CD4-positive, alpha-beta T cell treated with Interleukin-17A for 1 hour (primary cell): ENCODE measurements at places on chromosomes 13 and 19.
A peak's percentile ranks its signal among the peaks of the same experiment; 100 is the strongest.

DNA sequence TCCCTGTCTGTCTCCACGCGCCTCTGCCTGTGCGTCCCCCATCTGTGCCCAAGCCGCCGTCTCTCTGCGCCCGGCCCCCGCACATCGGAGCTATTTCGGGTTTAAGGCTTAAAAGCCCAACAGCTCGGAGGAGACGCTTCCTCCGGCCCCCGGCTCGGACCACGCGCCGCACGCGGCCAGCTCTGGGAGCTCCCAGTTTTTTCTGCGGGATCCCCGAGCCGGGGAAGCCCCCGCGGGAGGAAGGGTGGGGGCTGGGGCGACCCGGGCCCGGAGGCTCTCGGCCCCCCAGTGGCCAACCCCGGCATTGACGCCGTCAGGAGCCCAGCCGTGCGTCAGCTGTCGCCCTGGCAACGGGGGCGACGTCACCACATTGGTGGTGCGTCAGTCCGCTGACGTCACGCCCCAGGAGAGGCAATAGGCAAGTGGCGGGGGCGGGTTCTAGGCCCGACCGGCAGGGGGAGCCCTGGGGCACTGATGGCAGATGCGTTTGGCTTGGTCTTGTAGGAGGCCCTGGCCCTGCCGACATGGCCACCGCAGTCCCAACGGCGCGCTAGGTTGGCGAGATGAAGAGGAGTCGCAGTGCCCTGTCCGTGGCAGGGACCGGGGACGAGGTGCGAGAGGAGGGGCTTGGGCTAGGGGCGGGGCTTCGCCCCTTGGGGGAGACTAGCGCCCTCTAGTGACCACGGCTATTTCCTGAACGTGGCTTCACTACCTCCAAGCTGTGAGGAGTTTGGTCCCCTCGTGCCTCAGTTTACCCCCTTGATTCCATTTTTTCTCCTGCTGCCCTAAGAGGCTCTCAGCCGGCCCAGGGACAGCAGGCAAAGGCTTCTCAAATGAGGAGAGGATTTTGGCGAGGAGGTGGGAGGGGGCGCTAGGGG is 3.7 kb upstream of the PDE4A start:
- DNase-seq = peak; percentile 96

DNA sequence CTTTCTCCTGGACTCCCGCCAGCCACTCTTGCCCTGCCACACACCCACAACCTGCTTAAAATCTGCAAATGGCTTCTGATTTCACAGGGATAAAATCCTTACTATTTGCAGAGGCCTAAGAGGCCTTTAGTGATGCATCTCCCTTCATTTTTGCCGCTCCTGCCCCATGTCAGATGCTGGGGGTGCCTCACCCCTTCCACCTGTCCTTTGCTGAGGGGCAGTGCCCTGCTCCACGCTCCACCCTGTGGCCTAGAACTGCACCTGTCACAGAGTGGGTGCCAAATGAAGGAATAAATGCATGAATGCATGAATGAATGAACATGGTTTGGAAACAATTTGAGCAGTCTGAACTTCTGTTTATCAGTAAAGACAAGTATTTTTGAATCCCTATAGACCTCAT is 34.1 kb upstream of the UQCRFS1 start:
- no peak for DNase-seq

GRCh38 chr19:48716562-48717291 is 2.8 kb downstream of the MAMSTR start:
- no peak for DNase-seq

DNA sequence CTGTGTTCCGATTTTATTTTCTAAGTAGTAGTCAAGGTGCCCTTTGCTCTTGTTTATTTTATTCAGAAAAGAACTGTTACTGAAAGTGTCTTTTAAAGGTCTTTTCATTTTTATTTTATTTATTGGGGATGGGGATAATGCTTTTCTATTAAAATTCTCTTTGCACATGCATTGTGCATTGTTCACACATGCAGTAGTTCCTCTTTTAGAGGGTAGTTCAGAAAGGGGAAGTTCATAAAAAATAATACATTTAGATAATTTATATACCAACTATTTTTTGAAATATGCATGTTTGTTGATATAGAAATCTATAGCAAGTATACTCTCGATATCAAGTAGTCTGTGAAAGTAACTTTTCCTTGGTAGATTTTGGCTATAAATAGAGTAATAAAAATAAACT is 3.5 kb downstream of the GPC5 start:
- no peak for DNase-seq

GRCh38 chr19:2982983-2983350 is 5.6 kb downstream of the TLE6 start:
- DNase-seq = no peak

- DNase-seq = no peak
These were observed 1705.0 kb downstream of the OLFM4 start for GRCh38 chr13:54733639-54734038.

GRCh38 chr13:26590951-26591350 is 33.5 kb downstream of the WASF3 start:
- no peak for DNase-seq

GRCh38 chr13:24281188-24282008 is 28.0 kb upstream of the C1QTNF9 start:
- DNase-seq = no peak

DNA sequence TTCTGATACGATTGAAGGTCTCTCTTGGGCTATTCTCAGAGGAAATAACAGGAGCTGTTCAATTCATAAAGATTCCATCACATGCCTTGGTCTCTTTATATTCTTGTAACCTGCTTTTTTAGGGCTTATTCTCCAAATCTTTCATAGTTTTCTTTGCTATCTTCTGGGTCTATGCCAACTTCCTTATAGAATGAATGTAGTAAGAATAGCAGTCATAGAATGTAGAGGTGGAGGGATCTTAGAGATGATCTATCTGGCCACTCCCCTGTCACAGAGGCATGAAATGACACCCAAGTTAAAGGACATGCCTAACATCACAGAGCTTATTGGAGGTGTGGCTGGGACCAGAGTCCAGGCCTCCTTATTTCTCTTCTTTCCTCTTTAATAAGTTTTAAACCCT is 13.2 kb downstream of the LCP1 start:
- no peak for DNase-seq

DNA sequence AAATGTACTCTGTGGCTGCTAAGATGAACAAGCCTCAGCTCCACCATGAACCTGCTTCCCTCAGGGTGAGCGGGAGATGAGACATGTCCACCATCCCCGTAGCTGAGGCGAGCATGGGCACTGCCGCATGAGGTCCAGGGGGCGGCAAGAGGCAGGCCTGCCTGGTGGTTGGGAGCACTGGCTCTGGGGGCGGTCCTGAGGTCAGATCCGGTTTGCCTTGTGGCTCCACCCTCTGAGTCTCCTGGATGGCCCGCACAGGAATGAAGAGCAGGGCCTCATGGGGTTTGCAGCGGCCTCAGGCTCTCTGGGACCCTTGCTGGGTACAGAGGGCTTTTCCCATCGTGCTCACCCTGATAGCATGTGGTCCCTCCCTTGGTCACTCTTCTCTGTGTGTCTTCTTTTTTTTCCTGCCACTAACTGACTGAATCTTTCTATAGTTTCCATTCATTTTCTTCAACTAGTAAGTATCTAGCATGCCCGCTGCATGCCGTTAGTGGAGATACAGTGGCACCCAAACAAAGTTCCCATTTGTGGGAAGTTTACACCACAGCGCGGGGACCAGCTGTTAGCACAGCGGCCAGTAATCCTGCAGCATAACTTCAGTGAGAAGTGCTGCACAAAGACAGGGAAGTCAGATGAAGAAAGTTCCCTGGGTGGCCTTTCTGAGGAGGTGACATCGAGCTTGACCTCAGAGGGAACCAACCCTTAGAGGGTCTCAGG is 37.3 kb downstream of the CAPN12 start:
- DNase-seq = no peak

DNA sequence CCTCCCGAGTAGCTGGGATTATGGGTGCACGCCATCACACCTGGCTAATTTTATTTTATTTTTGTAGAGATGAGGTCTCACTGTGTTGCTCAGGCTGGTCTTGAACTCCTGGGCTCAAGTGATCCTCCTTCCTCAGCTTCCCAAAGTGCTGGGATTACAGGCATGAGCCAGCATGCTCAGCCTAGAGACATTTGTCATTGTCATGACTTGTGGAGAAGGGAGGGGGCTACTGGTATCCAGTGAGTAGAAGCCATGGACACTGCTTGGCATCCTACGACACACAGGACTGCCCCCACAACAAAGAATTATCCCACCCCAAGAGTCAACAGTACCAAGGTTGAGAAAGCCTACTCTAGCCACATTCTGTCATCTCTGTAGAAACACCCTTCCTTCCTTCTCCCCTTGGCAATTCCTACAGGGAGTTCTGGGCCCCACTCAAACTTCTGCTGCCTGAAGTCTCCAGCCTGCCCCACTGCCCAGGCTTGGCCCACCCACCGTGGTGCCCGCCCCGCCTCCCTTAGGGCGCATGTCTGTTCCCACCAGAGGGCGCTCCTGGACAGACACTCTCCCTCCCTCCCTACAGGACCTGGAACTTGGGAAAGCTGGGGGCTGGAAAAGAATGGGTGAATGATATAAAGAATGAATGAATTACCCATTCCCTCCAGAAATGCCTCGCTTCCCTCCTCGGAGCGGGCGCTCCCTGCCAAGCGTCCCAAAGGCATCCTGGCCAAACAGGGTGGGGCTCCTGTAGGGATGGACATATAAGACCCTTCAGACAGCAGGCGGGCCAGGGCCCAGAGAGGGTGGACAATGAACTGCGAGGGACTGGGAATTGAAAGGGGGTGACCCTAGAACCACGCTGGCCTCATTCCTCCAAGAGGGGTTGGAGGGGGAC is 5.5 kb upstream of the EMP3 start:
- DNase-seq = peak; percentile 83

DNA sequence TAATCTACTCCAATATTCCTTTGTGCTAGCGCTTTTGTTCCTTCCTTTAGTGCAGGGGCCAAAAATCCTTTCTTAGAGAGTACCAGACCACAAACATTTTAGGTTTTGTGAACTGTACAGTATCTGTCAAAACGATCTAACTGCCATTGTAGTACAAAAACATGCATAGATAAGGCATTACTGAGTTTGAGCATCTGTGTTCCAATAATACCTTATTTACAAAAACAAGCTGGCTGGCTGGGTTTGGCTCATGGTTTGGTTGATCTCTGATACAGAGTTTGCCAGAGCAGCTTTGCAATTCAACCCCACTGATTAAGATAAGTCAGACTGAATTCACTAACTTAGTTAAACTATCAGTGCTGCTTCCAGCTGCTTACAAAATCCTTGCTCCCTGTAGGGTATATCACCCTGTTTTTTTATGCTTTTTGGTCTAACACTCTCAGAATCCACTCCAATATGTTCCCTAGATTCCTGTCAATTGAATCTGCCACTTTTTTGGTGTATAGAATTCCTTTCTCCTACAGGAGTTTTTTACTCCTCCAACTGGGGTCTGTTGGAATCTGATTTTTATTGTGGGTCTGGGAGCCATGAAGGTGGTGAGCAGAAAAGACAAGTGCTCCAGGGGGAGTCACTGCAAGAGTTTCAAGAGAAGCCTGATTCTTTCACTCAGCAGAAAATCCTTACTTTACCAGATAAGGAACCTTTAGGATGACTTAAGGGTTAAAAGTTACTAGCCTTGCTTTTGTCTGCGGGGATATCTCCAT is 1399.4 kb downstream of the EFNB2 start:
- no peak for DNase-seq
